ENCODE measurements at places on chromosomes 5 and 9.

- no peak for DNase-seq
Measured at GRCh38 chr5:14571901-14572300, 9.7 kb upstream of the OTULINL start.

DNA sequence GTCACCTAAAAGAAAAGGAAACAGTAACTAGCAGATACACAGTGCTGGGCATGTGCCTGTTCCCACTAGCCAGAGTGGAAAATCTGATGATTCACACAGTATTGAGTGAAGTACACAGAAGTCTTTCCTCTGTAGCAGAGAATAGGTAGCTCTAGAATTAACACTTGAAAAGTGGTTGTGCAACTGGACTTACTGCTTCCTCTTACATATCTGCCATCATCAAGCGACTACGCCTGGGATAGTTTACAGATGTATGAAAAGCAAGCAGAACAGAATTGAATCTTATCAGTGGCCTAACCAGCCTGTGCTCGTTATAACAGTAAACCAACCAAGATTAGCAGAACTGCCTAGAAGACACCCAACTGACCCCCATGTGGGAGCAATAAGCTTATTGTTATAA is 130.6 kb downstream of the DTWD2 start:
- DNase-seq, result no peak

DNA sequence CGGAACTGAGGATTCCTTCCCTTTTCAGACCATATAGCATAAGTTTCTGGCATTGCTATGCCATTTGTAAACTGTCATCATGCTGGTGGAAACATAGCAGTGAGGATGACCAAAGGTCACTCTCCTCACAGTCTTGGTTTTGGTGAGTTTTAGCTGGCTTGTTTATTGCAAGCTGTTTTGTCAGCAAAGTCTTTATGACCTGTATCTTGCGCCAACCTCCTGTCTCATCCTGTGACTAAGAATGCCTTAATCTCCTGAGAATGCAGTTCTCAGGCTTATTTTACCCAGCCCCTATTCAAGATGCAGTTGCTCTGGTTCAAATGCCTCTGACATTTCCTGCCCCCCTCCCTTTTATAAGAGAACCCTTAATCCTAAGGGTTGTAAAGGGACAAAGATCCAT is 26.7 kb upstream of the GRIA1 start:
- DNase-seq, result no peak

DNA sequence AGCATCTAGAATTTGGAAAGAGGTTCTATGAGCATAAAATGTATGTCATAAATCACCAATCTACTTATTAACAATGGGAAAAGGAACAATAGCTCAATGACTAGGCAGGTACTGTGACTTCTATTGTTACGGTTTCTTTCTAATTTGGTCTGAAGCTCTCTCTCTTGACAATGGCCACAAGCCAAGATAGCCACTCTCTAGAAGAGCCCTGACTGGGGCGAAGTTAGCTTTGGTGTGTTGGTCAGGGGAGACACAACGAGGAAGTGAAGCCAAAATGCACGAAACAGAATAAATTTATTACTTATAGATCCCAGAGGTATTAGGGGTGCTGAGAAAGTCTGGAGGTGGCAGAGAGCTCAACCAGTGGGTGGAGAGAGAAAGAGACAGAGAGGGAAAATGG is 9.4 kb upstream of the RAD23B start:
- no peak for DNase-seq

DNA sequence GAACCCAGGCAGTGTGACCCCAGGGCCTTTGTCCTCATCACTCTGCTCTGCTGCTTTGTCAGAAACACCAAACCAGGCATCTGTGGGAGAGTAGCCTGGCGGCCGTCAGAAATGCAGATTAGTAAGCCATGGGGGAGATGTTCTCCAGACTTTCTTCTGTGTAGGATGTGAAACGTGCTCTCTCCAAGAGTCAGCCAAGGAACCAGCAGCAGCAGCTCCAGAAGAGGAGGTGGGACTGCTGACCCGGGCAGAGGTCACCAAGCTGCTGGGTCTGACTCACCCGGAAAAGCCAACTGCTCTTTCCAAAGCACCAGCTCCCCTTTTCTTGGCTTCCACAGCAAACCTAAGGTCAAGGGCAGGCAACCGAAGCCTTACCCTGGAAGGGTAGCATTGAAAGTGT is 14.4 kb upstream of the ABLIM3 start:
- DNase-seq, result no peak

- DNase-seq, result no peak
Measured at GRCh38 chr9:80426992-80427391, 855.2 kb downstream of the TLE4 start.

DNA sequence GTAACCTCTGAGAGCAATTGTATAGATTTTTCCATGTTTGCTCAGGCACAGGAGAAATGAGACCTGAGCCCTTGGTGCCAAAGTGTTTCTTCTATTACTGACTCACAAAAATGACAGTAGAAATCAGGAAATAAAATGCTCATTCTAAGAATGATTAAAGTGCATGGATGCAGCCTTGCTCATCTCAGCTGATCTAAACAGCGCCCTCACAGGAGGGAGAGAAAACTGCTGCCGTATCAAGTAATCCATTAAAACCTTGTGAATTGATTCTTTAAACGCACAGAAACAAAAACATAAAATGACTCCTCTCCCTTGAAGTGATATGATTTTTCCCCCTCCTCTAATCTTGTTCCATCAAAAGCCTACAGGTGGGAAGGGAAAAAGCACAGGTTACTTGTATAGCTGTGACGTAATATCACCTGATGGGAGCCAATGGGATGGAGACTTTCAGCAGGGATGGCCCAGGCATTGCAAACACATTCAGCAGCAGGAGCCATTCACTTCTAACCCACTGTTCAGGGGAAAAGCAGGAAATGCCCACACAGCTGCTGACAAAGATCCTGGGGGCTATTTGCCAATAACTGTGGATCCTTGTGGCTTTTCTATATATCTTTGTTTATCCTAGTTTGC is 76.7 kb downstream of the PLCXD3 start:
- DNase-seq, result no peak

Measured in C1 segment of cervical spinal cord (tissue), 14 donors.